Muscle of leg (tissue), 16 donors: ENCODE measurements at places on chromosomes 5 and 9. TPM values are rescaled to one million over a fixed set of nuclear protein-coding genes. Genes with fewer than 3 reads are reported as not detected.

Gene PRDM9
- total RNA-seq: not detected

Gene FBN2
- 110 TPM for total RNA-seq

Gene BARHL1
- not detected for total RNA-seq

Gene LCN12
- total RNA-seq: 0.44 TPM

Gene EQTN
- total RNA-seq: 0.13 TPM

Gene TNFSF8
- 0.49 TPM for total RNA-seq

Gene PCDHB4
- 1.8 TPM for total RNA-seq

Gene FSTL4
- 1.3 TPM for total RNA-seq

DNA sequence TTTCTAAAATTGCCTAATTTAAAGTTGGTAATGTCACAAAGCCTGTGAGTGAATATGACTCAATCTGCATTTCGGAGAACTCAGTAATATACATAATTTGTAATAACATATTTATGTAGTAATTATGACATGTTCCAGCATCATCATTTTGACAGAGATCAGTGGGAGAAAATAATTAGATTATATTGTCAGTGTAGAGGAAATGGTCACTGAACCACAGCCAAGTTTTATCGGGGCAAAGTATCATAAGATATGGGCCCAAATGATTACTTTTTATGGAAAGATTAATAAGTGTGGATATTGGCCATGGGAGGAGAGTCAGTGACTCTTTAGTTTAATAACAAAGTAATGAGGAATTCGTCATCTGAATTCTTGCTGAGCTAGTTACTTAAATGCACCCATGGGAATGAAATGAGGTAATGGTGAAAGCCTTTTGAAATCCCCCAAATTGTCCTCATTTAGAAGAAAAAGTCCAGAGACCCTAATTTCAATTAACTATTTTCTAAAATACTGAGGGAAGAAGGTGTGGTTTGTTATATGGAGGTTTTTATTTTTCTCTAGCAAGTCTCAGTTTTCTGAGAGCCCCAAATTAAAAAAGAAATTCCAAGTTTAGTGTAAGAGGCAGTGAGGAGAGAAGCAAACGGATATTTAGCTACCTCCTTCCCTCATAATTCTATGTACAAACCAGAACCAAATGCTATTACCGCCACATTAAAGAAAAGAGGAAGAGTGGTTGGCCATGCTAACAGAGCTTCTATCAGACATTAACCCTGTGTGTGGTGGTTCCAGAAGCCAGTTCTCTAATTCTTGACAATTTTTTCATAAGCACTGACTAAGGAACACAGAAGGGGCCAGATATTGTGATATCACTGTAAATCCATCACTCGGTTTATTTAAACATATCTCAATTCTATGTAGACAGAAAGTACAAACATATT is 37.7 kb upstream of the MRPS30 start:
- peak; percentile 36 for DNase-seq
- H3K27me3 ChIP-seq: no peaks in the 10 kb centered on the region
- H3K36me3 ChIP-seq: no peaks in the 10 kb centered on the region
- H3K4me1 ChIP-seq: no peaks in the 10 kb centered on the region

GRCh38 chr9:124813501-124814163 is 36.7 kb downstream of the OLFML2A start:
- peaks cover 25% of the 10 kb centered on the region for H3K36me3 ChIP-seq
- H3K27me3 ChIP-seq: no peaks in the 10 kb centered on the region
- peak overlapping the region; percentile 76 for H3K27ac ChIP-seq
- H3K4me1 ChIP-seq: peaks cover 60% of the 10 kb centered on the region
- H3K4me3 ChIP-seq: no peak overlapping the region

DNA sequence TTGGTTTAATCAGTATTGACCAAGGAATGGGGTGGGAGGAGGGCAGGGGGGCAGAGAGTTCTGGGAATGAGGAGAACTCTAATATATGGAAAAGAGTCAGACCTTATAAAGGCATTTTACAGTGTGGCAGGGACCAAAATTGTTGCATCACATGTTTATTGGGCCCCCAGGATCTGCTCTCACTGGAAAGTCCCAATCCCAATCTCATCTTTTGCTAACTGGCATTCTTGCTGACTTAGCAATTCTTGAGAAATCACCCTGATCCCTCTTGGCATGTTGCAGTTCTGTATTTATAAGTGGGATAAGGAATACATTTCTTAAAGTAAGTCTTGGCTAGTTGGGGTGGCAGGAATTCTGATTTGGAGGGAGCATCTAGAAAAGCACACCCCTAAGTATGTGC is 104.4 kb upstream of the CXCL14 start:
- H3K4me1 ChIP-seq: peaks cover 7% of the 10 kb centered on the region
- H3K36me3 ChIP-seq: no peaks in the 10 kb centered on the region
- H3K27ac ChIP-seq: no peak overlapping the region
- no peak for DNase-seq
- H3K27me3 ChIP-seq: no peaks in the 10 kb centered on the region

- no peak overlapping the region for H3K27ac ChIP-seq
- peak; percentile 54 for DNase-seq
- H3K36me3 ChIP-seq: no peaks in the 10 kb centered on the region
- no peak overlapping the region for H3K4me3 ChIP-seq
- peaks cover 13% of the 10 kb centered on the region for H3K4me1 ChIP-seq
- H3K27me3 ChIP-seq: no peaks in the 10 kb centered on the region
Observed at GRCh38 chr9:108727580-108728111, 128.1 kb downstream of the ACTL7B start.

GRCh38 chr5:1050423-1051365 is 42.1 kb downstream of the NKD2 start:
- H3K36me3 ChIP-seq: peaks cover 20% of the 10 kb centered on the region
- peaks cover 41% of the 10 kb centered on the region for H3K4me1 ChIP-seq

- peaks cover 5% of the 10 kb centered on the region for H3K36me3 ChIP-seq
- H3K4me3 ChIP-seq: no peak overlapping the region
- peak overlapping the region; percentile 1 for H3K27ac ChIP-seq
- DNase-seq: peak; percentile 56
- no peaks in the 10 kb centered on the region for H3K27me3 ChIP-seq
Observed at GRCh38 chr9:96515621-96516470, 65.9 kb downstream of the HABP4 start.

GRCh38 chr9:20930836-20931235 is 100.6 kb downstream of the HACD4 start:
- no peaks in the 10 kb centered on the region for H3K27me3 ChIP-seq
- no peak for DNase-seq
- H3K4me3 ChIP-seq: no peak overlapping the region
- no peaks in the 10 kb centered on the region for H3K36me3 ChIP-seq
- no peak overlapping the region for H3K27ac ChIP-seq
- no peaks in the 10 kb centered on the region for H3K4me1 ChIP-seq

DNA sequence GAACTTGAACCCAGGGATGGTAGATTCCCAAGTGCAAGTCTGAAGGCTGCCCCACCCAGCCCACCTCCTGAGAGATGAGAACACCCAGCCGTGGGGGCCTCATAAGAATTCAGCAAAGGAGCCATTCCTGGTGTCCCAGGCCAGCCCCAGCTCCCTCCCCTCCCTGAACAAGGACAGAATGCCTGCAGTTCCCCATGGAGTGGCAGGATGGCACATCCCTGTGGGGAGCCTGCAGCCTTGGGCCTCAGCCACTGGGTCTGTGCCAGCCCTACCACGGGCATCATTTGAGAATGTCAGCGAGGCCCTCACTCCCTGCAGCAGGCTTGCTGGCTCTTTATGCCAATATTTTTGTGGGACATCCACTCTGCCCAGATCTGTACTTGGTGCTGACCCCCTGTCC is 36.2 kb upstream of the RAPGEF1 start:
- no peak overlapping the region for H3K27ac ChIP-seq
- H3K36me3 ChIP-seq: no peaks in the 10 kb centered on the region
- H3K27me3 ChIP-seq: peaks cover 7% of the 10 kb centered on the region
- H3K4me3 ChIP-seq: no peak overlapping the region
- no peaks in the 10 kb centered on the region for H3K4me1 ChIP-seq

- H3K27ac ChIP-seq: no peak overlapping the region
- no peak for DNase-seq
- H3K27me3 ChIP-seq: no peaks in the 10 kb centered on the region
- no peak overlapping the region for H3K4me3 ChIP-seq
- H3K4me1 ChIP-seq: no peaks in the 10 kb centered on the region
- H3K36me3 ChIP-seq: peaks cover 49% of the 10 kb centered on the region
Observed at GRCh38 chr5:10393491-10393890, 40.0 kb downstream of the MARCHF6 start.

DNA sequence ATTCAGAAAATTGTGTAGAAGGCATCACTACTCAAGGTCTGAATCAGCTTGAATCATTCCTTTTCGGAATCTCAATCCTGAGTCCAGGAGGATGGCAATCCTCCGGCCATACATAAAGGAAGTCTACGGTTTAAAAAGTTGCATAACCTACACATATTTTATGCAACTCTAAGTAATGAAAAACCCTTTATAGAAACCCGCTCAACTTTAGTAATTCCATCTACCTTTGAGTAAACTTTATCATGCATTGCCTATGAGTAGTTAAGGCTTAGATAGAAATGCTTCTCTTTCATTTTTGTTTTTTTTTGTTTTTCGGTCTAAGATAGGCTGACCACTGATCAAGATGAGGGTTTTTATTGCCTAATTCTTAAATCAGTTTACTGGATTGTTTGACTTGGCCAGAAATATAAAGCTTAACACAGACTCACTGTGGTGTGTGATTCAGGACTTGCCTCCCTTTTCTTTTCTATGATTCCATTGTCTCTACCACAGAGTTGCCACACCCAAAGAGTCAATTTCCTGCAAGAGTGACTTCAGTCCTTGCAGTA is 85.0 kb downstream of the LURAP1L start:
- H3K36me3 ChIP-seq: no peaks in the 10 kb centered on the region
- no peak overlapping the region for H3K4me3 ChIP-seq
- DNase-seq: no peak
- H3K27ac ChIP-seq: no peak overlapping the region
- no peaks in the 10 kb centered on the region for H3K4me1 ChIP-seq

GRCh38 chr5:141504216-141504615 is 15.3 kb downstream of the PCDHGC5 start:
- H3K27ac ChIP-seq: peak overlapping the region; percentile 13
- H3K36me3 ChIP-seq: peaks cover 43% of the 10 kb centered on the region
- peak; percentile 53 for DNase-seq
- no peaks in the 10 kb centered on the region for H3K27me3 ChIP-seq

DNA sequence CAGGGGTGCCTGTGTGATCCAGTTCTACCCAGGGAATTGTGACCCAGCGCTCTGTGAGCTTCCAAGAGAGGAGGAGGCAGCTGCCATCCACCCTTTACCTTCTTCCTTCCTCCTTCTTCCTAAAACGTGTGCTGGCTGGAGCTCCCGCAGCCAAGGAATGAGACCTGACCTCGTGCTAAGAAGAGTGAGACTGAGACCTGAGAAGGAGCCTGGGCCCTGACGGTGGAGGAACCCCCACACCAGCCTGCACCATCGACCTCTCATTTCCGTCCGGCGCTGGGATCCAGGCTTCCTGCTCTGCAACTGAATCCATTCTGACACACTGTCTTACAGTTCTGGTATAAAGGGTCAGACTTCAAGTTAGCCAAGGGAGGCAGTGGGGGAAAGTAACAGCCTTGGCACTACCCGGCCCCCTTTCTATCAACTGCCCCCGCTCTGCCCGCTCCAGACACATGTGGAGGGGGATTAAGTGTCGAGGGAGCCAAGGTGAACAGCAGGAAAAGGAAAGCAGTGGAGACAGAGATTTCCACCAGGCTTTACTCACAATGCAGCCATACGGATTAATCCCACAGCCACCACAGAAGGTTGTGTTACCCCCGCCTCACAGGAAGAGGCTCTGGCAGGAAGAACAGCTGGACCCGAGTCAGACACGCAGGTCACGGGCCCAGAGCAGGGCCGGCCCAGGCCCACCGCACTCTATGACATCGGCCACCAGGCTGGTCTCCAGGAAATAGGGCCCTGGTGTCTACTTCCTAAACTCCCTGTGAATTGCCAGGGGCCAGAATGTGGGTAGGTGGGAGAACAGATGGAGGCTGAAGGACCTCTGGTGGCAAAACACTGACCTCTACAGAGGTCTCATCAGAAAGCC is 15.8 kb downstream of the MGAT1 start:
- H3K36me3 ChIP-seq: peaks cover 27% of the 10 kb centered on the region
- DNase-seq: peak; percentile 60
- H3K4me1 ChIP-seq: peaks cover 42% of the 10 kb centered on the region
- H3K4me3 ChIP-seq: no peak overlapping the region
- peak overlapping the region; percentile 88 for H3K27ac ChIP-seq

DNA sequence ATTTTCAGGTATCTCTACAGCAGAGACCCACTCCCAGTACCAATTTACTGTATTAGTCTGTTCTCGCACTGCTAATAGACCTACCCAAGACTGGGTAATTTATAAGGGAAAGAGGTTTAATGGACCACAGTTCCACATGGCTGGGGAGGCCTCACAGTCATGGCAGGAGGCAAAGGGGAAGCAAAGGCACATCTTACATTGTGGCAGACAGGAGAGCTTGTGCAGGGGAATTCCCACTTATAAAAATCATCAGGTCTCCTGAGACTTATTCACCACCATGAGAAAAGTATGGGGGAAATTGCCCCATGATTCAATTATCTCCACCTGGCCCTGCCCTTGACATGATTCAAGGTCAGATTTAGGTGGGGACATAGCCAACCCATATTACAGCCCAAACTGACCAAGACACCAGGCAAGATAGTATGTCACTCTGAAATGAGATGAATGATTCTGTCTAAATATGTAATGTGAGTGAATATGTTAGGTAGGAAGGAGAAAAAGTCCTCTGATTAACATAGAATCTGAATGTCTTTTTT is 182.5 kb upstream of the CDH12 start:
- no peaks in the 10 kb centered on the region for H3K4me1 ChIP-seq
- H3K27me3 ChIP-seq: no peaks in the 10 kb centered on the region
- no peak overlapping the region for H3K4me3 ChIP-seq
- H3K27ac ChIP-seq: no peak overlapping the region
- DNase-seq: no peak

GRCh38 chr5:31759925-31760324 is 121.0 kb downstream of the PDZD2 start:
- no peak overlapping the region for H3K4me3 ChIP-seq
- H3K27ac ChIP-seq: no peak overlapping the region

DNA sequence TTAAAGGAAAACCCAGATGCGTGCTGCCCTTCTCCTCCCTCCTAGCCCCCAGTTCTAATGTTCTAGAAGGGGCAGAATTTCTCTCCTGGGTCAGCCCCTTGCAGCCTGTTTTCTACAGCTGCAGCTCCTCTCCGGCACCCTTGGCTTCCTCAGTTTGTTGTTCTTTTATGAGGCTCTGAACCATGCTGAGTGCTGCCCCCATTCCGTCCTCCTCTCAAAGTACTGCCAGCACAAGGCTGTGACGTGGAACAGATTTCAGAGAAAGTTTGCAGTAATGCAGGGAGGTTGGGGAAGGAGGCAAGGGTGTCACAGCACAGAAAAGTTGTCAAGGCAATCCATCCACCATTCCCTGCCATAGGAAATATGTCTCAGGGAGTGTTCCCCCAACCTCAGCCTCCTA is 63.3 kb downstream of the RGS3 start:
- no peak overlapping the region for H3K27ac ChIP-seq
- DNase-seq: no peak
- peaks cover 4% of the 10 kb centered on the region for H3K36me3 ChIP-seq
- no peak overlapping the region for H3K4me3 ChIP-seq
- no peaks in the 10 kb centered on the region for H3K27me3 ChIP-seq

DNA sequence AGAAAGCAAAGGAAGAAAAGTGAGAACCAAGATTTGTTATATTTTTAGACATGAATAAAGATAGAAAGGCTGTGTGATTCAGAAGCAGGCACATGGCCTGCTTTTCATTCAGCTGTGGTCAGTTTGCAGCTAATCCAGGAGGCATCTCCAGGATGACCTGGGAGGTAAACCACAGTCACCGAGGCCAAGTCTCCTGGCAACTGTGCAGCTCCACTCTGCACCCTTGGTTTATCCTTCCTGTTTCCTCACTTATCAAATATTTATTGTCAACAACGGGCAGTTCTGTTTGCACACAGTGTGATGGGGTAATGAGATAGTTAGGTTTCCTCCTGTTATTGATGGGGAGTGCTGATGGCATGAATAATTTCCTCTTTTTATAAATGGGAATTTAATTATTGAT is 243.0 kb downstream of the PSAT1 start:
- no peak overlapping the region for H3K27ac ChIP-seq
- H3K4me3 ChIP-seq: no peak overlapping the region
- peaks cover 8% of the 10 kb centered on the region for H3K4me1 ChIP-seq
- DNase-seq: peak; percentile 11
- no peaks in the 10 kb centered on the region for H3K27me3 ChIP-seq
